ENCODE measurements at places on chromosomes 3 and 15.

GRCh38 chr3:123682302-123682701 is 97.4 kb upstream of the HACD2 start:
- DNase-seq = no peak

DNA sequence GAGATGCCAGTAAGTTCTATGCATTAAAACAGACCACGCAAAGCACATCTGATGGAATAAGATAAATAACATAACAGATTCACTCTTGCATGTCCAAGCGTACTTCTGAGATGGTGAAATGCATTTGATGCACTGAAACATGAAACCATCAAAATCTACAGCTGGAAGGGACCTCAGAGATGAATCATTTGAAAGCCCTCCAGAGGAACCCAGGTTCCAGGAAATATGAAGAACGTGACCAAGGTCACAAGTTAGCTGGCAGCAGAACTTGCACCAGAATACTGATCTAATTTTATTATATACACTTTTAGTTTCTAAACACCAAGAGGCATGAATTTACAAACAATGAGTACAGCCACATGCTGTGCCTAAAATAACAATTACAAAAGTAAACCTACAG is 957.1 kb downstream of the FHIT start:
- no peak for DNase-seq

DNA sequence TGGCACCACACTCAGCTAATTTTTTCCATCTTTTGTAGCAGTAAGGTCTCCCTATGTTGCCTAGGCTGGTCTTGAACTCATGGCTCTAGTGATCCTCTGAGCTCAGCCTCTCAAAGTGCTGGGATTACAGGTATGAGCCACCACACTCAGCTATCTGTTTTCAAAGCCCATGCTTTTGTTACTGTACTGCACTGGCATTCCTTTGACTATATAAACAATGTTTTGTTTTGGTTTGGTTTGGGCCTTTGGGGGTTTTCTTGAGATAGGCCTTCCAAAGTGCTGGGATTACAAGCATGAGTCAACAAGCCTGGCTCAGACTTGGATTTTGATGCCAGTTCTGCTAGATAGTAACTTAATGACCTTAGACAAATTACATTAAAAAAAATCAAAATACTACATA is 89.7 kb upstream of the GK5 start:
- DNase-seq = no peak

GRCh38 chr3:126433496-126434263 is 39.0 kb downstream of the CFAP100 start:
- DNase-seq = no peak

DNA sequence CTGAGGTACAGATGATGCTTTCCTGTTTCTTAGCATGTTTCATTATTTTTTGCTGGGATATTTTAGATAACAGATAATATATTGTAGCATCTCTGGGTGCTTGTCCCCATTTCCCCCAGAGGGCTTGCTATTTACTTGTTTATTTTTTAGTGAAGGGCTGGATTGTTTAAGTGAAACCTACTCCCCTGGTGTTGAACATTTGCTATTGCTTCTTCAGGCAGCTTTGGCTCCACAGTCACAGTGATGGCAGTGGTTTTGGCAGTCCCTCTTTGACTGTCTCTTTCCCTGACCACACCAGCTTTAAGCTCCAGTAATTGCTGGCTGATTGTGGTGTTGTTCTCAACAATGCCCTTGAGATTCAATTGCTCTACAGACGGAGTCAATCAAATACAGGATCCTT is 128.9 kb downstream of the KLF13 start:
- no peak for DNase-seq

GRCh38 chr15:71817351-71817750 is 7.0 kb downstream of the NR2E3 start:
- DNase-seq = no peak

GRCh38 chr3:46312991-46313390 is 40.9 kb upstream of the CCR2 start:
- DNase-seq = no peak

GRCh38 chr15:39235084-39235795 is 345.6 kb upstream of the THBS1 start:
- no peak for DNase-seq

DNA sequence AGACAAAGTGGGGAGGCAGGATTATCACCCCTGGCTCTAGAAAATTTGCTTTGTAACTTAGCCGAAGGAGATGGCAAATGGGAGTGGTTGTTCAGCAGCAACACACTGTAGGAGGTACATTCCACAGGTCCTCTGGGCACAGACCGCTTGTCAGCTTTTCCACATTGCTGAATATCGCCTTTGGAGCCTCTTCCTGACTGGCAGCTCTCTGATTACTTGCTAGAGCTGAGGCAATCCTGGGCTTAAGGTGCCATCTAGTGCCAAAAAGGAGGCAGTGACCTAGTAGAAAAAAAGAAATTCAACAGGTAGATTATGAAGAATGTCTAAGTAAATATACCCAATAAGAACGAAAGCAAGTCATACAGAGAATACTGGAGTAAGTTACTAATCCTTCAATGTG is 13.1 kb upstream of the SCN5A start:
- no peak for DNase-seq

- DNase-seq = no peak
Measured at GRCh38 chr3:13564751-13565560, 16.0 kb downstream of the FBLN2 start.

- no peak for DNase-seq
Measured at GRCh38 chr15:38242055-38242454, 10.6 kb upstream of the SPRED1 start.

GRCh38 chr15:56351353-56351752 is 13.9 kb upstream of the TEX9 start:
- no peak for DNase-seq

- no peak for DNase-seq
Measured at GRCh38 chr3:89787979-89788378, 680.6 kb downstream of the EPHA3 start.

GRCh38 chr15:58235961-58236360 is 97.8 kb downstream of the AQP9 start:
- DNase-seq = no peak

GRCh38 chr15:89898614-89899294 is 5.0 kb upstream of the AP3S2 start:
- DNase-seq = peak; percentile 32

DNA sequence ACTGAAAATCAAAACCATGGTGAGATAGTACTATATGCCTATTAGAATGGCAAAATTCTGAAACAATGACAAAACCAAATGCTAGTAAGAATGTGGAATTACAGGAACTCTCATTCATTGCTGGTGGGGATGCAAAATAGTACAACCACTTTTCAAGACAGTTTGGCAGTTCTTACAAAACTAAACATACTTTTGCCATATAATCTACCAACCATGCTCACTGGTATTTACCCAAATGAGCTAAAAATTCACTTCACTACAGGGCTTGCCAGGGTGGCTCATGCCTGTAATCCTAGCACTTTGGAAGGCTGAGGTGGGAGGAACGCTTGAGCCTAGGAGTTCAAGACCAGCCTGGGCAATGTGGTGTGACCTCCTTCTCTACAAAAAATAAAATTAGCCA is 40.0 kb downstream of the MYO9A start:
- no peak for DNase-seq

GRCh38 chr3:69539134-69539533 is 153.2 kb upstream of the FRMD4B start:
- DNase-seq = no peak

GRCh38 chr3:29128001-29128400 is 152.9 kb upstream of the RBMS3 start:
- no peak for DNase-seq

DNA sequence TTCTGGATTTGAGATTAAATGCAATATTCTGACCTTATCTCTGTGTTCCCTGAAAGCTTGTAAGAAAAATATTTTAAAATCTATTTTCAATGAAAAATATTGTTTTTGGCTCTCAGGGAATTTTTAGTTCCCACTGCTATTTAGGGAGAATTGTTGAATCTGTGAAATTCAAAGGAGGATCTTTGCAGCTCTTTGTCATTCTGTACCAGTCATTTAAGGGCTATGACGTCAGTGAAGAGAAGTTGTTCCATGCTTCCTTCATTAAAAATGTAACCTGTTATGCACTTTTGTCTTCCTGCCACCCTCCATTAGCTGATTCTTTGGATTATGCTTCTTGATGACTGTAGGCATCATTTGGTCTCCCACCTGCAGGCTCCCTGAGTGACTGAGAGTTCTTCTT is 427.8 kb upstream of the C2CD4B start:
- DNase-seq = no peak

DNA sequence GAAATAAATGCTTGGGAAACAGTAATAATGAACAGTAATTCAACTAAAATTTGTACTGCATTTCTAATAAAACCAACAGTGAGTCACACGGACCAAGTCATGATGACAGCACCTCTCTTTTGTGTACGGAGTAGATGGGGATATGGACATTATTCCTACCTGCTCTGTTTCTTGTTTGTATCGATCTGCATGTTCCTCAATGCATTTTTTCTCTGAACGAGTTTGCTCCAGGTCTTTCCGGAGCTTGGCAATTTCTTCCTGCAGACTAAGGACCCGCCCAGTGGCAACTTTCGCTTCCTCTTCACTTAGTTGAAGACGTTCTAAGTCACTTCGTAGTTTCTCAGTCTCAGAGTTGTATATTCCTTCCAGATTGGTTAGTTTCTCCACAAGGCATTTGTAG is 74.4 kb upstream of the MYO5C start:
- no peak for DNase-seq

GRCh38 chr3:187921391-187922074 is 176.3 kb upstream of the BCL6 start:
- DNase-seq = no peak

DNA sequence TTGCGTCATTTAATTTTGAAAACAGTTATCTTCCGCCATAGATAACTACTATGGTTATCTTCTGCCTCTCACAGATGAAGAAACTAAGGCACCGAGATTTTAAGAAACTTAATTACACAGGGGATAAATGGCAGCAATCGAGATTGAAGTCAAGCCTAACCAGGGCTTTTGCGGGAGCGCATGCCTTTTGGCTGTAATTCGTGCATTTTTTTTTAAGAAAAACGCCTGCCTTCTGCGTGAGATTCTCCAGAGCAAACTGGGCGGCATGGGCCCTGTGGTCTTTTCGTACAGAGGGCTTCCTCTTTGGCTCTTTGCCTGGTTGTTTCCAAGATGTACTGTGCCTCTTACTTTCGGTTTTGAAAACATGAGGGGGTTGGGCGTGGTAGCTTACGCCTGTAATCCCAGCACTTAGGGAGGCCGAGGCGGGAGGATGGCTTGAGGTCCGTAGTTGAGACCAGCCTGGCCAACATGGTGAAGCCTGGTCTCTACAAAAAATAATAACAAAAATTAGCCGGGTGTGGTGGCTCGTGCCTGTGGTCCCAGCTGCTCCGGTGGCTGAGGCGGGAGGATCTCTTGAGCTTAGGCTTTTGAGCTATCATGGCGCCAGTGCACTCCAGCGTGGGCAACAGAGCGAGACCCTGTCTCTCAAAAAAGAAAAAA is 1.2 kb downstream of the B2M start:
- DNase-seq = peak; percentile 51

Measured in T follicular helper cell (primary cell).